ENCODE measurements at places on chromosomes 7 and 10. TPM values are rescaled to one million over a fixed set of nuclear protein-coding genes. Genes with fewer than 3 reads are reported as not detected.

DNA sequence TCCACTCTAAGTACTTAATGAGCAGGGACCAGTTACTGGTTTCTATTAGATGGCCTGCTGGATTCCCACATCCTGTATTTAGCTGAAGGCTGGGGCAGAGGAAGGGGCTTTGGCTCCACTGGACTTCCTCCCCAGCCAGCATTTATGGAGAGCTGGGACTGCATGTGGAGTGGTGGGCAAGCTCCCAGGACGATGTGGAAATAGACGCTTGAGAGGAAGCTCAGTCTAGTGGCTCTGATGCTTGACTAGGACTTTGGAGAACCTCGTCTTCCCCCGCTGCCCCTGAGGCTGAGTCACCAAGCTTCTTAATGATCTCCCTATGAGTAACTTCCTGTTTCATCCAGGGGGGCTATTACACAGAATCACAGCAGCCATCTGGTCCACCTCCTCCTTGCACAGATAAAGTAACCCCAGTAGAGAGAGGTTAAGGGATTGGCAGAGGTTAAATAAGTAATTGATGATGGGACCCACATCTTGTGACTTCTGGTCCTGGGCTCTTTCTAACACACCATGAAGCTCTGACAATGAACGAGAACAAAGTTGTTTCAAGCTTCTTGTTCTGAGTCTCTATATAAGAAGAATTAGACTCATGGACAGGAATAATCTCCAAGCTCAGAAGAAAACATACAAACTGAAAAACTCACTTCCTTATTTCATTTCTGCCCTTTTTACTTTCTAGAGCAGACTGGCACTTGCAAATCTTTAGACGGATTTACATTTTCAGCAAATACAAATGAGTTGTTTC is 126.2 kb downstream of the PRPF18 start:
- H3K4me1 ChIP-seq: peaks cover 44% of the 10 kb centered on the region
- H3K27me3 ChIP-seq: no peaks in the 10 kb centered on the region
- peak; percentile 83 for DNase-seq
- peak overlapping the region; percentile 25 for H3K27ac ChIP-seq
- no peaks in the 10 kb centered on the region for H3K36me3 ChIP-seq
- H3K4me3 ChIP-seq: no peak overlapping the region

- peaks cover 11% of the 10 kb centered on the region for H3K4me1 ChIP-seq
These were observed 188.8 kb upstream of the SVIL start for GRCh38 chr10:29823553-29824080.

DNA sequence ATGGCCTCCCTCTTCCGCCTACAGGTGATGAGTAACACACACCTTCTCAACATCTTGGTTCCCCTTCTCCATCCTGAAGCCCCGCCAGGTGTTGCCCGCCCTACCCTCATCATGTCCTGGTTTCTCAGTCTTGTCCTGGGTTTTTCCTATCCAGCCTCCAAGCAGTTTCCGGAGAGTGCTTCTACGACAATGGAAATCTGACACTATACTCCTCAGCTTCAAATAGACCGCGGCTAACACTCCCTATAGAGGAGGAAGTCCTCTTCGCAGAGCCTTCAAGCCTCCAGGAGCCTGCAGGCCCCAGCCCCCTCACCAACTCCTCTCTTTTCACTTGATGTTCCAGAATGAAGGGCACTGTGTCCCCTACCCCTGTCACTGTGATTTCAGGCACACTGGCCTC is 147.4 kb downstream of the PRPF18 start:
- peaks cover 25% of the 10 kb centered on the region for H3K36me3 ChIP-seq
- no peak overlapping the region for H3K27ac ChIP-seq
- no peak for DNase-seq
- no peaks in the 10 kb centered on the region for H3K4me1 ChIP-seq

DNA sequence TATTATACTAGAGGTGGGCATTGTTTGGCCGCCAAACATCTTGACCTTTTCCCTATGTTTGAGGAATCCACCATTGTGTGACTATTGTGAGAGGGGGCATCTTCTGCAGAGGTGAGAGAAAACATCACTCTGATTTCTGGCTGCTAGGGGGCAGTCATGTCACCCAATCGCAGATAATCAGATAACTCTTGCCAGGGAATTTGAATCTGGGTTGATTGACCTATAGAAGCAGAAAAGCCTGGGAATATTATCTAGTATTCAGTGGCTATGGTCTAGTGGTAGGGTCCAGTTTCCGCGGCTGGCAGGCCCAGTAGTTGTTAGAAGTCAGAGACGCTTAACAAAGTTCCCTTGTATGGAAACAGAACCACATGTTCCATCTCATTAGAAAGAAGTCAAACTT is 808.5 kb downstream of the PHTF2 start:
- H3K27ac ChIP-seq: no peak overlapping the region
- no peak overlapping the region for H3K4me3 ChIP-seq
- H3K4me1 ChIP-seq: no peaks in the 10 kb centered on the region
- DNase-seq: no peak
- H3K36me3 ChIP-seq: no peaks in the 10 kb centered on the region

DNA sequence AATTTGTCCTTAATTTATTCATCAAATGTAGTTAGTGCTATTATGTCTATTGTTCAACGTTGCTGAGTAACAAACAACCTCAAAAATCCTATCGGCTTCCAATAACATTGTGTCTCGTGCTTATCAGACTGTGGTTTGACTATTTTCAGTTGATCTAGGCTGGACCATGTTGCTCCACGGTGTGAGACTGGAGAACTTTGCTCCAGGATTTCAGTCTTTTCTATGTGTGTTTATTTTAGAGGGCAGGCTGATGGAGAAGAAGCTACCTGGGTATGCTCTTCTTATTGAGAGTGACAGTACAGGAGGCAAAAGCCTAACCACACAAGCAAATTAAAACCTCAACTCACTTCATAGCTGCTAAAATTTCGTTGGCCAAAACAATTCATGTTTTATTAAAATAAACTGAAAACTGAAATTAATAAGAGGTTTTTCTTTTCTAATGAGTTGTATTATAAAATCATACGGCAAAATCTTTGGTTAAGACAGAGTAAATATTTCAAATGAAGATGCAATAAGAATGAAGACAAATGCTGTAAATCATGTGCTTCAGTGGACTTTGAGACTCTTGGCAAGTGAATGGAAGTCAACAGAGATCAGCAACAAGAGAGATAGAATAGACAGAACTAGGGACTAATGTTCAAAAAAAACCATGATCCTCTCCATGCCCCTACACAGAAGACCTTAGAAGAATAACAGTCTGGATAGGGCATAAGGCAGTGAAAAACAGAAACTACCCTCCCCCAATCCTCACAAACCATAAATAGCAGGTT is 418.0 kb upstream of the ETV1 start:
- no peak overlapping the region for H3K27ac ChIP-seq
- no peaks in the 10 kb centered on the region for H3K36me3 ChIP-seq
- no peak overlapping the region for H3K4me3 ChIP-seq
- no peaks in the 10 kb centered on the region for H3K27me3 ChIP-seq

DNA sequence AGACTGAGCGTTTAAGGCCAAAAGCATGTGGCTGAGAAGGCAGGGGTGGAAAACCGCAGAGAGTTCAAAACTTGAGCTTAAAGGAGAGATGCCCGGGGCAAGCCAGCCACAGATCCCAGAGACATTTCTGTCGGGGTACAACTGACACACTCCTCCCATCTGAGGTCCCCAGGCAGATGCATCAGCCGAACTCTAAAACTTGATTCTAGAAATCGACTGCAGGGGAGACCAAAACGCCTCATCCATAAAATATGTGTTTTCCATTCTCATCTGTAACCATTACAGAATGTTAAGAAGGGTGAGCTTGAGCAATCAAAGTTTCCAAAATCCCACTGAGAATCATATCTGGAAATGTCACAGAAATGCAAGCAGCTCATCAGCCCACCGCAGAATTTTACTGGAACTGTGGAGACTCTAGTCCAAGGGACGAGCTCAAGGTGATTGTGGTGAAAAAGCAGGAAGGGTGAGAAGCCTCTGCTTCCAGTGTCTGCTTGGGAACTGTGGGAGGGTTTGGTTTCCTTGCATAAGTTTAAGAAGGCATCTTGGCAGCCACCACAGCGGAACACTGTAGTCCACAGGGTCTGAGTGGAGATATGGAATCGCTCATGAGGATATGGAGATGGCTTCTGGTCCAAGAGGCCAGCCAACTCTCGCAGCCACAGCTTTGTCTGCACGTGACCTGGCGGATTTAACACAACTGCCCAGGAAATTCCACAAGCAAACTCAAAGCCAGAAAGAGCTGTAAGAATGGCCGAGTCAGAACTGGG is 249.2 kb downstream of the SFMBT2 start:
- no peaks in the 10 kb centered on the region for H3K4me1 ChIP-seq
- DNase-seq: no peak
- H3K36me3 ChIP-seq: peaks cover 29% of the 10 kb centered on the region
- H3K27ac ChIP-seq: no peak overlapping the region
- H3K4me3 ChIP-seq: no peak overlapping the region

GRCh38 chr7:37085600-37085999 is 361.3 kb upstream of the AOAH start:
- no peak overlapping the region for H3K4me3 ChIP-seq
- DNase-seq: no peak
- H3K27ac ChIP-seq: no peak overlapping the region
- H3K36me3 ChIP-seq: no peaks in the 10 kb centered on the region
- H3K4me1 ChIP-seq: peaks cover 16% of the 10 kb centered on the region
- H3K27me3 ChIP-seq: no peaks in the 10 kb centered on the region

GRCh38 chr7:105999256-105999655 is 36.2 kb downstream of the CDHR3 start:
- no peaks in the 10 kb centered on the region for H3K36me3 ChIP-seq
- H3K27ac ChIP-seq: no peak overlapping the region
- no peaks in the 10 kb centered on the region for H3K27me3 ChIP-seq
- peaks cover 9% of the 10 kb centered on the region for H3K4me1 ChIP-seq
- no peak overlapping the region for H3K4me3 ChIP-seq
- no peak for DNase-seq

Gene CYP26C1
- total RNA-seq: 0.27 TPM

Gene THSD7A
- total RNA-seq: 7.2 TPM
